Astrocyte of the hippocampus (primary cell): ENCODE measurements at places on chromosomes 5 and 9.

GRCh38 chr5:67799732-67800234 lies 415.8 kb upstream of the PIK3R1 start:
- peak; percentile 62 for DNase-seq

DNA sequence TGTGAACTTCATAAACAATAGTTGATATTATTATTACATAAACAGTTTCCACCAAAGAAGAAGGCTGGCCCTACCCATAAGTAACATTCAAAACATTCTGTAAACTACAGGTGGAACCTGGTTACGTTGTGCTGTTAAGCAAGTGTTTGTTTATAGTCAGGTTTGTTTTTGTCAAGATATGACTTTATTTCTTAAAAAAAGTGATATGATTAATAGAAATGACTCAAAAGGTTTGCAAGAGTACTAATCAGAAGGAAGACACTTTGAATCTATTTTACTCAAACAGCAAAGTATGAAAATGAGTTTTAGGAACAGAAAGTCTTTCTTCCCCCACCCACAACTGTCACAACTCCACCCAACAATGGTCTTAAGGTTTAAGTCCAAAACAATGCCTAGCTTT lies 220.8 kb downstream of the PLK2 start:
- DNase-seq: no peak

- peak; percentile 37 for DNase-seq
These were observed 154.4 kb upstream of the ZNF462 start for GRCh38 chr9:106708475-106709146.

DNA sequence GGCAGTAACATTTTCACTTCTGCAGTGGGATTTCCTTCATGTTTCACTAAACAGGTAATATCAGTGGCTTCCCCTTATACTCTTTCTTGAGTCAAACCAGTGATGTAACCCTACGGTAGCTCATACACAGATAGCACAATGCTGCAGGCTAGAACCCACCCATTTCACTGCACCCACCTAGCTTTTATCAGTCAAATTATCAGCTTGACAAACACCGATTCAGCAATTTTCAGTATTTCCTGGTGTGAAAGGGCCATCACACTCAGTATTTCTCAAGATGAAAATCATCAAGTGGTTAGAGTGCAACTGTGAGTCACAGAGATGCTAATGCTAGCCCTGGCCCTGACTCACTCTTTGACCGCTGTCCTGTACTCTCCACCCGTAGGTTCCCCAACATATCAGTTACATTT lies 242.3 kb upstream of the PTGER4 start:
- DNase-seq: peak; percentile 59
